ENCODE measurements at places on chromosomes 3 and 15. TPM values are rescaled to one million over a fixed set of nuclear protein-coding genes. Genes with fewer than 3 reads are reported as not detected.

The NSUN3 gene
- total RNA-seq = 5.4 TPM

- no peak overlapping the region for H3K27ac ChIP-seq
- H3K4me1 ChIP-seq = no peaks in the 10 kb centered on the region
- H3K27me3 ChIP-seq = no peaks in the 10 kb centered on the region
- DNase-seq = no peak
Observed at GRCh38 chr3:19346759-19347158, 198.4 kb downstream of the KCNH8 start.

GRCh38 chr15:40959331-40960141 lies 6.3 kb downstream of the CHAC1 start:
- peaks cover 30% of the 10 kb centered on the region for H3K4me1 ChIP-seq
- no peaks in the 10 kb centered on the region for H3K36me3 ChIP-seq
- no peaks in the 10 kb centered on the region for H3K27me3 ChIP-seq
- DNase-seq = no peak
- H3K27ac ChIP-seq = no peak overlapping the region
- H3K4me3 ChIP-seq = no peak overlapping the region

The FGF7 gene
- not detected for total RNA-seq

DNA sequence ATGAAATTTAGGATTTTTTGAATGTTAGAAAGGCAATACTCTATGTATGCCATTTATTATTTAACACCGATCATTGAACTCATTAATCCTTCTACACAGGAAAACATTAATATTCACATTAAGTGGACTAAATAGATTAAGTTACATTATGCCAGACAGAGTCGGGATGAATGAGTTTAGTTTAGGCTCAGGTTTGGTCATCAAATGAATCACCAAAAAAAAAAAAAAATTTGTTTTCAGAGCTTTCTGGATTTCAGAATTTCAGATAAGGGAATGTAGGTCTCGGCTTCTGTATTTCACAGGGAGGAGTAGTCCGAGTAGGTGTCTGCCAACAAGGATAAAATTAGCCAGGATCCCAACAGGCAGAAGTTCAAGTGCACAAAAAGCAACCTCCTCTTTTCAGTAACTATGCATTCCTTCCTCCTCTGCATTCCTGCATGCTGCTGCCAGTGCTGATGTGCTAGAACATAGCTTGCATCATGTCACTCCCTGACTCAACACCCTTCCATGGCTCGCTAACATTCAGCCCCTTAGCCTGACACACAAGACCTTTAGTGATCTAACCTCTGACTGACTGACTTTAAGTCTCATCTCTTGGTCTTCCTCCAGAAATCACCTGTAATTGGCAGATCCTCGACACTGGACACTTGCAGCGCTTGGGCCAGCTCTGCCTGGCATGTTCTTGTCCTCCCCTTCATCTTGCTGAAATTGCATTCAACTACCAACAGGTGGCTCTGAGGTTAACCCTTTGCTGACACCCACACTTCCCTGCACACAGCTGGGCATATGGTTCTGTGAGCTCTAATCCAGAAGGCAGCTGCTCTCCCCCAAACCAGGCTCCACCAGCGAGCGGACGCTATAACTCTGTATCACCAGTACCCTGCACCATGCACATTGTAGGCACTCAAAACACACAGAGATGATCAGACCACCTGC lies 145.4 kb upstream of the PROK2 start:
- no peak overlapping the region for H3K4me3 ChIP-seq
- H3K27ac ChIP-seq = no peak overlapping the region
- H3K4me1 ChIP-seq = peaks cover 28% of the 10 kb centered on the region
- H3K36me3 ChIP-seq = no peaks in the 10 kb centered on the region

DNA sequence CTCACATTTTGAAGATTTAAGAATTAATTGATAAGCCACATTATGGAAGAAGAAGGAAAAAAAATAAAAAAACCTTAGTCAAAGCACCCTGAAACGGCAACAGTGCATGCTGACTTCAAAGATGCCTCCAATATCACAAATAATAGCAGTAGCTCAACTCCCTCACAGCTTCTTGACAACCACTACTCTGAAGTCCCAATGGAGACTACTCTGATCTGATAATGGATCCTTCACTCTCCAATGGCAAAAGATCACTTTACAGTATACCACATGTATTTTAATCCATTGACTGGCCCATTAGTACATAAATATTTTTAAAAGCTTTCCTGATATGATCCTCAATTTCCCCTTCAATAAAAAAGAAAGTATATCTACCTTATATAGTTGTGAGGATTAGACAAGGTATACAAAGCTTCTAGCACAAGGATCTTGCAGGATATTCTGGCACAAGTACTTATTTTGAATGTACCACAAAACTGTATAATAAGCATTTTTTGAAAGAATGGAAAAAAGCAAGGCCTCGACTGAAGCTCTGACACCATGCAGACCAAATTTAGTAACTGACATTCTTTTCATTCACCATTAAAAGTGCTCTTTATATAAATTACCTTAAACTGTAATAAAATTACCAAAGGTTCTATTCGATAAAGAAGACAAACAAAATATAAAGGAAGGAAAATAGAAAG lies 91.9 kb downstream of the PEAK1 start:
- H3K27me3 ChIP-seq = no peaks in the 10 kb centered on the region
- H3K27ac ChIP-seq = no peak overlapping the region
- H3K4me3 ChIP-seq = no peak overlapping the region

GRCh38 chr3:105274958-105275357 lies 91.8 kb upstream of the ALCAM start:
- H3K4me3 ChIP-seq = no peak overlapping the region
- no peaks in the 10 kb centered on the region for H3K4me1 ChIP-seq
- no peak overlapping the region for H3K27ac ChIP-seq
- DNase-seq = no peak

- H3K4me1 ChIP-seq = no peaks in the 10 kb centered on the region
- no peak for DNase-seq
- no peak overlapping the region for H3K27ac ChIP-seq
- no peaks in the 10 kb centered on the region for H3K36me3 ChIP-seq
Observed at GRCh38 chr3:97125902-97126499, 311.6 kb downstream of the EPHA6 start.

- peak overlapping the region; percentile 76 for H3K4me3 ChIP-seq
- peak overlapping the region; percentile 93 for H3K27ac ChIP-seq
- H3K36me3 ChIP-seq = peaks cover 17% of the 10 kb centered on the region
- H3K27me3 ChIP-seq = no peaks in the 10 kb centered on the region
- peaks cover 19% of the 10 kb centered on the region for H3K4me1 ChIP-seq
Observed at GRCh38 chr15:74873756-74874424, 725 bp upstream of the SCAMP2 start.

GRCh38 chr3:188754267-188754666 lies 417.5 kb upstream of the TPRG1 start:
- H3K36me3 ChIP-seq = no peaks in the 10 kb centered on the region
- no peaks in the 10 kb centered on the region for H3K27me3 ChIP-seq
- no peak for DNase-seq
- H3K27ac ChIP-seq = no peak overlapping the region
- no peak overlapping the region for H3K4me3 ChIP-seq
- H3K4me1 ChIP-seq = no peaks in the 10 kb centered on the region

The IREB2 gene
- total RNA-seq = 56.6 TPM

- peaks cover 5% of the 10 kb centered on the region for H3K27me3 ChIP-seq
- H3K27ac ChIP-seq = no peak overlapping the region
- H3K4me3 ChIP-seq = no peak overlapping the region
- no peaks in the 10 kb centered on the region for H3K4me1 ChIP-seq
- H3K36me3 ChIP-seq = no peaks in the 10 kb centered on the region
Observed at GRCh38 chr3:11140030-11140712, 14.1 kb upstream of the HRH1 start.

The P2RY13 gene
- not detected for total RNA-seq

DNA sequence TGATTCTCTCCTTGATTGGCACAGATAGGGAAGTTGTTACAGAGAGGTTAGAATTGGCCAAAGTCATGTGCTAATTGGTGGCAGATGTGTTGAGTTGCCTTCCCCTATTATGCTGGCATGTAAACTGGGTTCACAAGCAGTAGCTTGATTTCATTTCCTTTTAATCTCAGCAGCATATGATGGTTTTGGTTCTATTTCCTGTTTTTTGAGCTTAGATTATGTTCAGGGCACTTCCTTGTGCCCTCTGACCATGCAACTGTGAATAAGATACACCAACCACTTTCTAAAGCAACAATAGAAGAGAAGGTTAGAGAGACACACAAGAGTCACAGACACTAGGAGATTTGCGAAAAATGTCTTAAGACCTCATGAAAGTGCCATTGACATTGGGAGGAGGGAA lies 16.5 kb downstream of the HPS3 start:
- no peak for DNase-seq
- no peak overlapping the region for H3K4me3 ChIP-seq
- H3K36me3 ChIP-seq = peaks cover 6% of the 10 kb centered on the region
- no peaks in the 10 kb centered on the region for H3K27me3 ChIP-seq

- DNase-seq = no peak
- H3K4me1 ChIP-seq = no peaks in the 10 kb centered on the region
- no peaks in the 10 kb centered on the region for H3K27me3 ChIP-seq
- no peak overlapping the region for H3K27ac ChIP-seq
Observed at GRCh38 chr3:39752019-39752637, 57.3 kb upstream of the MYRIP start.

DNA sequence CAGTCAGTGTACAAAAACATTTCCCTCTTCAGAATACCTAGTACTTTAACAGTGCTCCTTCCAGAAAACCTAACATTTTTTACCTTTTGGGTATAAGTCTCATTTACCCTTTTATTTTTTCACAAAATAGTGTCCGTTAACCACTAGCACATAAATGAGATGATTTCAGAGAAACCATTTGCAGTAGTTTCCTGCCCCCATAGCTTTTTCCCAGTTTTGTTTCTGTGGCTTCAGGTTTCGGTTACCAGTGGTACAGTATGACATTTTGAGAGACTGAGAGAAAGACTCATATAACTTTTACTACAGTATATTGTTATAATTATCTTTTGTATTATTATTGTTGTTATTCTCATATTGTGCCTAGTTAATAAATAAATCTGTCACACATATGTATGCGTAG lies 6.2 kb upstream of the RBMS3 start:
- no peaks in the 10 kb centered on the region for H3K36me3 ChIP-seq
- H3K4me1 ChIP-seq = no peaks in the 10 kb centered on the region
- no peak overlapping the region for H3K4me3 ChIP-seq
- DNase-seq = no peak
- H3K27me3 ChIP-seq = no peaks in the 10 kb centered on the region
- no peak overlapping the region for H3K27ac ChIP-seq

DNA sequence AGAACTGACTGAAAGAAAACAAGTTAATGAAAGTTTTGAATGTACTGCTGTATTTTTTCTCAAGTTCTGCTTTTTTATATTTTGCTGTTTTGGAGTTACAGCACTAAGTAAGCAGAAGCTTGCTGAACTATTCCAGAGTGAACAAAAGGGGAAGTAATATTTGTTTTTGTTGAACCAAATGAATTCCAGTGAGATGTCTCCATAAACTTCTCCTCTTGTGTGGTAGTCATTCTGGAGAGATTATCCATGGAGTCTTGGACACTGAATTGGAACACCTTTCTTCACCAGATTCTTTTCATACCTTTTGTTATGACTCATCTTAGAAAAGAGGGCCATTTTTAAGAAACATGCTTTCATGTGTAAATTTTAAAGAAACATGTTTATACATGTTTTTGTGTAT lies 8.8 kb downstream of the ANKUB1 start:
- H3K27me3 ChIP-seq = peaks cover 3% of the 10 kb centered on the region
- H3K4me1 ChIP-seq = no peaks in the 10 kb centered on the region
- no peaks in the 10 kb centered on the region for H3K36me3 ChIP-seq
- H3K27ac ChIP-seq = no peak overlapping the region
- no peak for DNase-seq

The FOXL2NB gene
- total RNA-seq = 10.2 TPM

DNA sequence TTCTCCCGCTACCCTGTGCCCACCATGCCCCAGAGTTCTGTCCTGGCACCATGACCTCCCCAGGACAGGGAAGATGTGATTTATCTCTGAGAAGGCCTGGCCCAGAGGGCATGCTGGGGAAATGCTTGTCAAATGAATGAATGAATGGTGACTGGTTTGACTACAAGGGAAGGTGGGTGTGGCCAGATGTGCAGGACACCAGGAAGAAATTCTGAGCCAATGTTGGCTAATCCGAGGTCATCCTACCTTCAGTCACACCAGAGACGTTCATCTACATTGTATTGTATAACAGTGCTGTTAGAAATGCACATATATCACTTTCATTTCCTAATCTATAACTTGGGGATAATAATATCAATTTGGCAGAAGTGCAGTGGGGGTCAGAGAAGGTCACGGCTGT lies 138.4 kb downstream of the FAM43A start:
- no peak for DNase-seq
- H3K27ac ChIP-seq = no peak overlapping the region
- no peaks in the 10 kb centered on the region for H3K4me1 ChIP-seq
- no peaks in the 10 kb centered on the region for H3K36me3 ChIP-seq
- H3K27me3 ChIP-seq = peaks cover 26% of the 10 kb centered on the region
- no peak overlapping the region for H3K4me3 ChIP-seq

DNA sequence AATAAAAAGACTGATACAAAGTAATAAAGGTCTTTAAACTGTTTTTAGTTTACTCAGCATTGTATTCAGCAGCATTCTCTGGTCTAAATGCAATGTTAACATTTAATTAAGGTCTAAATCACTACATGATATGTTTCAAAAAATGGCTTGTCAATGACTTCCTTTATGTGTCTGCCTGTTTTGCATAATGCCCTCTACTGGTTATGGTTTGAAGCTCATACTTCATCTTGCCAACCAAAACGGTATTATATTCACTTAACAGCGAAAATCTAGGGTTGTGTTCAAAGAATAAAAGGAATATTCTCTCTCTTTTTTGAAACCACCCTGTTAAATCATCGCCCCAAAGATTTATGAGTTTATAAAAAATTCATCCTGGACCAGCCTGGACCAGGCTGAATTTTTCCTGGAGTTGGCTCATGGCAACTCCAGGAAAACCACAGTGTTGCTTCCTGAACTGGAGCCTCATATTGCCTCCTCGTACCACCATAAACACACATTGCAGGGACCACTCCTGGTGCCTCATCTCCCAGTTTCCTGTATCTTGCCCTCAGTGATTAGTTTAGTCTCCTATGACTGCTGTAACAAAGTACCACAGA lies 6.7 kb upstream of the NCEH1 start:
- no peaks in the 10 kb centered on the region for H3K36me3 ChIP-seq
- DNase-seq = peak; percentile 21
- H3K4me1 ChIP-seq = no peaks in the 10 kb centered on the region

DNA sequence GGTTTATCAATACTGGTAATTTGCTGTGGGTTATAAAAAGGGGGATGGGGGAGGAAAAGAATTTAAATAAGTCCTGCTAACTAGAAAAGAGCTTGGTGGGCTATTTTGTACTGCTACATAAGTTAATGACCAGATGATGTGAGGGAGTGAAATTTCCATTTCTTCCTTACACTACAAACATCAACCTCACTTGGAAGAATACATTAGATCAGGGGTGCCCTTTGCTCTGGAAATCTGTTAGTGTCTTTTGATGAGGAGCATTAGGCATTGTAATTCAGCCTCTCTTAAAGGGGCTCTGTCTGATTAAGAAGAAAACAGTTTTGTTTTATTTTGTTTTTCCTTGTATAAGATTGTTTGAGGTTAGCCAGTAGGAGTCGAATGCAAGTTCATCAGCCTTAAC lies 576.4 kb upstream of the TBL1XR1 start:
- H3K36me3 ChIP-seq = no peaks in the 10 kb centered on the region
- no peak overlapping the region for H3K4me3 ChIP-seq
- H3K27ac ChIP-seq = no peak overlapping the region
- no peaks in the 10 kb centered on the region for H3K27me3 ChIP-seq
- H3K4me1 ChIP-seq = no peaks in the 10 kb centered on the region

The TIMP4 gene
- not detected for total RNA-seq

- peaks cover 30% of the 10 kb centered on the region for H3K36me3 ChIP-seq
- H3K27me3 ChIP-seq = no peaks in the 10 kb centered on the region
- no peak overlapping the region for H3K4me3 ChIP-seq
- peak overlapping the region; percentile 33 for H3K27ac ChIP-seq
Observed at GRCh38 chr3:50324351-50325112, 2.0 kb upstream of the HYAL2 start.

Measured in K562 (cell line).